Activated CD4-positive, alpha-beta T cell treated with anti-CD3 and anti-CD28 coated beads for 36 hours (primary cell): ENCODE measurements at places on chromosomes 13 and 19. TPM values are rescaled to one million over a fixed set of nuclear protein-coding genes. Genes with fewer than 3 reads are reported as not detected.
A peak's percentile ranks its signal among the peaks of the same experiment; 100 is the strongest.

The TTC9B gene
- total RNA-seq: not detected

The OR7C1 gene
- not detected for total RNA-seq

The BAX gene
- 143 TPM for total RNA-seq

The ING1 gene
- total RNA-seq: 19.7 TPM

The CGB8 gene
- not detected for total RNA-seq

The SKA3 gene
- total RNA-seq: 53.7 TPM

The CYP4F12 gene
- not detected for total RNA-seq

The TMEM59L gene
- total RNA-seq: not detected

The PCDH8 gene
- not detected for total RNA-seq

The RAB3D gene
- 7.5 TPM for total RNA-seq

DNA sequence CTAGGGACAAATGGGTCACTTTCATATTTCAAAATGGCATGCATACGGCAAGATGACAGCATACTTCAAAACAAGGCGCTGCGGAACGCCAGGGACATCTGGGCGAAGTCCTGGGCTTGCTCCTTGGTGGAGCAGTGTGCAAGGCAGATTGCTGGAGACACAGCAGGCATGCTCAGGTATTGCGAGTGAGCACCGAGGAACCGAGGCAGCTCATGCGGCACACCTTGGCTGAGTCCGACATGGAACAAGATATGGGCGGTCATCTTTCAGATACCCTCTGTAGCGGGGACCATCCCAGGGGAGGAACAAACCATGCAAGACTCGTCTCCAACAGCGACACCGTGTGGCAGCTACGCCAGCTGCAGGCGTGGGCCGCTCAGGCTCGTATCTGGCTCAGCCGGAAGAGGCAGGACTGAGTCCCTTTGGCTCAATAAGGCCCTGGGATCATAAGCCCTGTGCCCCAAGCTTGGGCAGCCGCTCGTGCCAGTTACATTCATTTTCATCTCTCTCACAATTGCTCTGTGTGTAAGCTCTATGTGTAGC, 112.4 kb downstream of the NUFIP1 start:
- peaks cover 5% of the 10 kb centered on the region for H3K27me3 ChIP-seq
- H3K4me1 ChIP-seq: peaks cover 5% of the 10 kb centered on the region
- peak; percentile 47 for DNase-seq
- H3K36me3 ChIP-seq: no peaks in the 10 kb centered on the region

GRCh38 chr19:19540715-19541515, 2.9 kb downstream of the CILP2 start:
- H3K27me3 ChIP-seq: peaks cover 11% of the 10 kb centered on the region
- H3K36me3 ChIP-seq: peaks cover 3% of the 10 kb centered on the region

GRCh38 chr19:47766670-47767069, 11.8 kb upstream of the SELENOW start:
- DNase-seq: no peak
- H3K4me3 ChIP-seq: no peak overlapping the region
- no peak overlapping the region for H3K27ac ChIP-seq
- H3K36me3 ChIP-seq: no peaks in the 10 kb centered on the region
- peaks cover 9% of the 10 kb centered on the region for H3K4me1 ChIP-seq

DNA sequence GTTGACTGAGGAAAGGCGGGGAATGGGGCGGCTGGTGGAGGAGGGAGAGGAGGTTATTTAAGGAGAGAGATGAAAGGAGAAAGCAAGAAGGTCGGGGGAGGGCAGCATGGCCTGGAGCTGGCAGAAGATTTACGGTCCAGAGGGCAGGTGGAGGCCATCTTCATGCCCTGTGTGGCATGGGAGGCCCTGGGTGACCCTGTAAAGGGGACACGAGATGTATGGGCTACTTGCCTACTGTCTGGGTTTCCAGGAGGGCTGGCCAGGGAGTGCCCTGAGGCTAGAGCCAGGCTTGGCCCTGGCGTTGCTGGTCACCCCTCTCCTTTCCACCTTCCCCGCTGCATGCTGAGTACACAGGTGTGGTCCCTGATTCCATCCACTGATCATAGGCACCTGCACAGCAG, 6.1 kb downstream of the WTIP start:
- H3K27ac ChIP-seq: no peak overlapping the region
- DNase-seq: no peak
- H3K36me3 ChIP-seq: no peaks in the 10 kb centered on the region
- H3K4me1 ChIP-seq: no peaks in the 10 kb centered on the region

- H3K4me3 ChIP-seq: no peak overlapping the region
- no peaks in the 10 kb centered on the region for H3K4me1 ChIP-seq
These were observed 721.5 kb upstream of the KLHL1 start for GRCh38 chr13:70829748-70830147.

DNA sequence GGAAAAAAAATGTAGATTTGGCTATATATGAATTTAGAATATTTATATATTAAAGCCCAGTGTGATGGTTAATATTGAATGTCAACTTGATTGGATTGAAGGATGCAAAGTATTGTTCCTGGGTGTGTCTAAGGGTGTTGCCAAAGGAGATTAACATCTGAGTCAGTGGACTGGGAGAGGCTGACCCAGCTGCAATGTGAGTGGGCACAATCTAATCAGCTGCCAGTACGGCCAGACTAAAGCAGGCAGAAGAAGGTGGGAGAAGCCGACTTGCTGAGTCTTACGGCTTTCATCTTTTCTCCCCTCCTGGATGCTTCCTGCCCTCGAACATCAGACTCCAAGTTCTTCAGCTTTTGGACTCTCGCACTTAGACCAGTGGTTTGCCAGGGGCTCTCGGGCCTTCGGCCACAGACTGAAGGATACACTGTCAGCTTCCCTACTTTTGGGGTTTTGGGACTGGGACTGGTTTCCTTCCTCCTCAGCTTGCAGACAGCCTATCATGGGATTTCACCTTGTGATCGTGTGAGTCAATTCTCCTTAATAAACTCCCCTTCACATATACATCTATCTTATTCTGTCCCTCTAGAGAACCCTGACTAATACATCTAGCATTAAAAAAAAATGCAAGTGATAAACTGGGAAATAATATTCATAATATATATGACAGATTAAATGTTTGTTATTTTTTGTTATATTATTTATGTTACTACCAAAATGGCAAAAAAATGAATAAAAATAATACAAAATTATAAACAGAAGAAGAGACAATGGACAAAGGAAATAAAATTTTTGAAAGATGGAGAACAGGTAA, 122.4 kb downstream of the DLEU7 start:
- DNase-seq: no peak
- no peak overlapping the region for H3K27ac ChIP-seq
- no peak overlapping the region for H3K4me3 ChIP-seq
- H3K36me3 ChIP-seq: no peaks in the 10 kb centered on the region

GRCh38 chr13:113041293-113041690, 64.3 kb upstream of the F7 start:
- H3K36me3 ChIP-seq: peaks cover 3% of the 10 kb centered on the region
- no peaks in the 10 kb centered on the region for H3K27me3 ChIP-seq
- H3K27ac ChIP-seq: no peak overlapping the region
- H3K4me1 ChIP-seq: no peaks in the 10 kb centered on the region
- no peak for DNase-seq
- no peak overlapping the region for H3K4me3 ChIP-seq

GRCh38 chr19:54620464-54620863, 9.8 kb upstream of the LILRB1 start:
- no peak overlapping the region for H3K4me3 ChIP-seq
- H3K27me3 ChIP-seq: peaks cover 9% of the 10 kb centered on the region
- H3K4me1 ChIP-seq: no peaks in the 10 kb centered on the region
- no peak for DNase-seq

GRCh38 chr19:41302624-41303351, 7.2 kb upstream of the CCDC97 start:
- H3K4me3 ChIP-seq: peak overlapping the region; percentile 29
- H3K27ac ChIP-seq: peak overlapping the region; percentile 95
- peak; percentile 86 for DNase-seq
- H3K36me3 ChIP-seq: peaks cover 73% of the 10 kb centered on the region
- H3K4me1 ChIP-seq: peaks cover 99% of the 10 kb centered on the region
- no peaks in the 10 kb centered on the region for H3K27me3 ChIP-seq

- H3K4me3 ChIP-seq: no peak overlapping the region
- no peaks in the 10 kb centered on the region for H3K36me3 ChIP-seq
- no peak for DNase-seq
These were observed 163.0 kb downstream of the EFNB2 start for GRCh38 chr13:106372199-106373155.

- no peaks in the 10 kb centered on the region for H3K27me3 ChIP-seq
- H3K4me1 ChIP-seq: peaks cover 2% of the 10 kb centered on the region
- H3K27ac ChIP-seq: no peak overlapping the region
- H3K4me3 ChIP-seq: no peak overlapping the region
- no peak for DNase-seq
These were observed 48.4 kb downstream of the USPL1 start for GRCh38 chr13:30666113-30666512.

DNA sequence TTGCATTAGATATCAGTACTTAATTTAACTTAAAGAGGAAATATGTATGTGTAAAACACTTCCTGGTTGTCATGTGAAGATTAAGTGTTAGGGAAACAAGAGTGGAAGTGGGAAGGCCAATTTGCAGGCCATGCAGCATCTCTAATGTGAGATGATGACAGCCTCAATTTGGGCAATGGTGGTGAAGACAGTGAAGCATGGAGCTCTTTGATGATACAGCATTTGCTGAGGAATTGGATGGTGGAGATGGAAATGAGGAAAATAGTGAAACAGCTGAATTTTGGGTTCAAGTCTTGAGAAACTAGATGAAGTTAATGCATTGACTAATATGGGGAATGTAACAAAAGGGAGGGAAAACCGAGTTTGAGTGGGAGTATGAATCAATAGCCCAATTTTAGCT, 231.7 kb upstream of the MIR17HG start:
- H3K36me3 ChIP-seq: no peaks in the 10 kb centered on the region
- H3K27me3 ChIP-seq: peaks cover 6% of the 10 kb centered on the region
- DNase-seq: no peak
- H3K27ac ChIP-seq: no peak overlapping the region
- H3K4me3 ChIP-seq: no peak overlapping the region

GRCh38 chr13:108725471-108725870, 96.1 kb downstream of the MYO16 start:
- H3K27ac ChIP-seq: no peak overlapping the region
- H3K4me3 ChIP-seq: no peak overlapping the region
- no peaks in the 10 kb centered on the region for H3K36me3 ChIP-seq

- H3K36me3 ChIP-seq: no peaks in the 10 kb centered on the region
- no peak overlapping the region for H3K4me3 ChIP-seq
- DNase-seq: no peak
These were observed 5.0 kb downstream of the SIGLEC9 start for GRCh38 chr19:51129716-51130115.
